ENCODE measurements at places on chromosomes 11 and 22.
A peak's percentile ranks its signal among the peaks of the same experiment; 100 is the strongest.

DNA sequence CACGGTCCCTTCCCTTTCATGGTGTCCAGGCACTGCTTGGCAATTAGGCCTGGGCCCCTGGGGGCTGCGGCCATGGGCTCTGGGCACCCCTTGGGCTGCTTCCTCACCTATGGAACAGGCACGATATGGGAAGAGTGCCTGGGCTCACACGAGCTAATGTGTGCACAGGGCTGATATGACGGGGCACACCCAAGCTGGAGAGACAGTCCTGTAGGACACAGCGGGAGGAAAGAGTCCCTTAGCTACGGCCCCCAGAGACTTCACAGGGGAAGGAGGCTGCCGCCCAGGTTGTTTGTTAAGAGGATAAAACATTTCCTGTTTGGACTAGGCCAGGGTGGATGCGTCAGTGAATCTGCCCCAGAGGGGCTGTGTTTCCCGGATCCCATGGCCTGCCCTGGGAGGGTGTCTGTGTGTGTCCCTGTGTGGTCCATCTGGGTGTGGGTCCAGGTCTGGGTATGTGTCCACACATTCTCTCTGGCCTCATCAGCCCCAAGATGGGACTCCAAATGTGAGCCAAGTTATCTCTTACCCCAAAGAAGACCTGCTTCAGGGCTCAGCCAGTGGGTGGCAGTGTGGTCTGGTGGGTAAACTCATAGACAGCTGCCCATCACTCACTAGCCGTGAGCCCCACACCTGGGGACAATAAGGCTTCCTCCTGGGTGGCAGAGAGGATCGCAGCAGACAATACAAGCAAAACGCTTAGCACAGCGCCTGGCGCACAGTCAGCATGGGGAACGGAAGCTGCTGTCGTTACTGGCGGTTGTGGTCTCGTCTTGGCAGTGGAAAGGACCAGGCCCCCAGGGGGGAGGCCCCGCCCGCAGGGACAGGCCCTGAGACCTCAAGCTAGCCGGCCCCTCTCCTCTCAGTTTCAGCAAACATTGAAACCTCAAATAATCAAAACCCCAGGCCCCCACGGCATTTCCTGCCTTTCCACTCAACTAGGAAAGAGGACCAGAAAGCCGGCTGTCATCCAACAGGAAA, 3.2 kb upstream of the EMID1 start:
- peak; percentile 96 for DNase-seq

DNA sequence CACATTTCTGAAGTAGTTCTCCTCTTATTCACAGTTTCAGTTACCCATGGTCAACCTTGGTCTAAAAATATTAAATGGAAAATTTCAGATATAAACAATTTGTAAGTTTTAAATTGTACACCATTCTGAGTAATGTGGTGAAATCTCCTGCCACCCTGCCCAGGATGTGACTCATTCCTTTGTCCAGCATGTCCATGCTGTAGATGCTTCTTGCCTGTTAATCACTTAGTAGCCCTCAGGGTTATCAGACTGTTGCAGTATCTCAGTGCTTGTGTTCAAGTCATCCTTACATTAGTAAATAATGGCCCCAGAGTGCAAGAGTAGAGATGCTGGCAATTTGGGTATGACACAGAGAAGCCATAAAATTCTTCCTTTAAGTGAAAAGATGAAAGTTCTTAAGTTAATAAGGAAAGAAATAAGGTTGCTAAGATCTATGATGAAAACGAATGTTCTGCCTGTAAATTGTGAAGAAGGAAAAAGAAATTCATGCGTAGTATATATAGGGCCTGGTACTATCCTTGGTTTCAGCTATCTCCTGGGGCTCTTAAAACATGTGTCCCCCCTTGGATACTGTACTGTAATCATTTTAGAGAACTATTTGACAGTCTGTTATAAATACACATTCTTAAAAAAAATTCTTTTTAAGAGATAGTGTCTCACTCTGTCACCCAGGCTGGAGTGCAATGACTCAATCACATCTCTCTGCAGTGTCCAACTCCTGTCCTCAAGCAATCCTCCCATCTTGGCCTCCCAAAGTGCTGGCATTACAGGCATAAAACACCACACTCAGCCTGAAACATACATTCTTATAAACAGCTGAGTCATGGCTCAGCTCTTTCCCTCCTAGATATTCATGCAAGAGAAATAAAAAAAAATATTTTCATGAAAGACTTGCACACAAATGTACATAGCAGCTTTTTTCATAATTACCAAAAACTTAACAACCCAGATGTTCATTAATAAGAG, 31.3 kb downstream of the MTNR1B start:
- DNase-seq = no peak

DNA sequence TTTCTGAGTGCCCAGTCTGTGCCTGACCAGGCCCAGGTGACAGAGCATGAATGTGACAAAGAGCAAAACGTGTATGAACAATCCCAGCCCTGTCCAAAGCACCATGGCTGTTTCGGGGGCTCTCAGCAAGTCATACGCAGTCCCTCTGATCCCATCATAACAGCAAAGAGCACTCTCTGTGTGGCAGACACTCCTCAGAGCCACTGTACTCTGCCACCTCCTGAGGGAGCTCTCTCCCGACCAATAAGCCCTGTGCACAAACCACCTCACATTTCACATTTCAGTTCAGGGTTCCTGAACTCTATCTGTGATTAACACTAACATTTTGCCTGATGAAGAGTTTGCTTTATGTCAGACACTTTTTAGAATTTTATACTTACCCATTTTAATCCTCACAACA, 6.6 kb downstream of the DGCR2 start:
- DNase-seq = peak; percentile 40

GRCh38 chr11:80810695-80811094, 1369.9 kb upstream of the TENM4 start:
- no peak for DNase-seq

GRCh38 chr11:92803391-92803790, 166.1 kb upstream of the MTNR1B start:
- DNase-seq = no peak
